ENCODE measurements at places on chromosomes 2 and 18. TPM values are rescaled to one million over a fixed set of nuclear protein-coding genes. Genes with fewer than 3 reads are reported as not detected.

Gene POTEJ
- total RNA-seq: not detected

Gene OTX1
- total RNA-seq: 0.26 TPM

DNA sequence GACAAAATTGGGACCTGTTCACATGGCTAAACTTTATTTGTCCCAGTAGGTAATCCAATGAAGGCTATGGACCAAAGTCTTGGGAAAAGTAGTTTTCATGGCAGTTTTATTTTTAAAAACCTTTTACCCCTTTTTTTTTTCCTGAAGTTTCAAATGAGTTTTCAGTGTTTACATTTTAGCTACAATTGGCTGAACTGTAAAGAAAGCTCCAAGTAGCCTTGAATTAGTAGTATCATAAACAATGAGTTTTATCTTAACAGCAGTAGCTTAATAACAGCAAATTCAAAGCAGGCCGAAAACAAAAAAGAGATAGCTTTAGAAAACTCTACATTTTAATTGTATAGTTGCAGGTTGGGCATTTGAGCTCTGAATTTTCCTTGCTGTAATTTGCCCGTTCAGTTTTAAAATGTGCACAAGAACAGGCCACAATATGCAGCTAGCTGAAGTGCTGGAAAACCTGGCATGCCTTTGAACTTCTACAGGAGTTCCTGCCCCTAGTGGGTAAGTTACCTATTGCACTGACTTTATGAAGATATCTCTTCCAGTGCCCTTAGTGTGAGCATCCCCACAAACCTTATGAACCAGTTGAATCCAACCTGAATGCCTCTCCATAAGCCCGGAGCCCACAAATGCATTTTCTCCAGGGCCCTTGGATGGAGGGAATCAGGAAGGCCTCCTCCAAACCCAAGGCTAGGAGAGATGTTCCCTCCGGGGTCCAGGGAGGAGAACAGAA, 106.7 kb downstream of the XRCC5 start:
- DNase-seq: no peak

GRCh38 chr2:109065391-109065734, 63.6 kb upstream of the SH3RF3 start:
- DNase-seq: peak; percentile 83

- DNase-seq: no peak
Observed at GRCh38 chr2:113219889-113220641, 46.3 kb downstream of the PSD4 start.

DNA sequence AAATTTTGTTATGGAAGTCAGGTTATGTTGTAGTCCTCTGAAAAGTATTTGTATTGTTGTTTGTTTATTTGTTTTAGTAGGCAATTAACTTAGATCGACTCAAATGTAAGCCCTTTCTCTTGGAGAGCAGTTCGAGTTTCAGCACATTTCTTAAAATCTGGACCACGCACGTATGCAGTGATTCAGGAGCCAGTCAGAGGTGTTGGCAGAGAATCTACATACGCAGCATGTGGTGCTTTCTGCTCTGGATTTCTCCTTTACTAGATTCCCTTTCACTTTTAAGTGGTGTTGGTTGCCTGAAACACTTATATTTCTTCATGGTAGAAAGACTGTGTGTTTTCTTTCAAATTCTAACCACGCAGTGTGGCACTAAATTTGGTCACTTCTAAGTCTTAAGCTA, 773.9 kb upstream of the LRATD1 start:
- DNase-seq: no peak
